Inflammatory macrophage (primary cell): ENCODE measurements at places on chromosomes 3 and 15.

- peak; percentile 7 for DNase-seq
Observed at GRCh38 chr3:58307639-58308215, 1.4 kb downstream of the HTD2 start.

DNA sequence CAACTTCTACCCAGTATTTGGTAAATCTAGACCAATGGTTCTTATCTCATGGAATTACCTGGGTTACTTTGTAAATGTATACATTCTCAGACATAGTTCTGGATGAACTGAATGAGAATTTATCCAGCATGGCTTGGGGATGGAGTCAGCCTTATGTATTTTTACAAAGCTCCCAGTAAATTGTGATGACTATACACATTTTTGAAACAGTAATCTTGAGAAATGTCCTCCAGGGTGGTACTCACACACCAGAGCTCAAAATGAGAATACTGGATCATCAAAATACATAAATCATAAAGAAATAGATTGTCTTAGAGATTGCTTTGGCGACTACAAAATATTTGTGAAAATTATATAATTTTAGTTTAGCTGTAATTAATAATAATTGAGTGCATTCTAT, 722.1 kb upstream of the DPPA4 start:
- no peak for DNase-seq

DNA sequence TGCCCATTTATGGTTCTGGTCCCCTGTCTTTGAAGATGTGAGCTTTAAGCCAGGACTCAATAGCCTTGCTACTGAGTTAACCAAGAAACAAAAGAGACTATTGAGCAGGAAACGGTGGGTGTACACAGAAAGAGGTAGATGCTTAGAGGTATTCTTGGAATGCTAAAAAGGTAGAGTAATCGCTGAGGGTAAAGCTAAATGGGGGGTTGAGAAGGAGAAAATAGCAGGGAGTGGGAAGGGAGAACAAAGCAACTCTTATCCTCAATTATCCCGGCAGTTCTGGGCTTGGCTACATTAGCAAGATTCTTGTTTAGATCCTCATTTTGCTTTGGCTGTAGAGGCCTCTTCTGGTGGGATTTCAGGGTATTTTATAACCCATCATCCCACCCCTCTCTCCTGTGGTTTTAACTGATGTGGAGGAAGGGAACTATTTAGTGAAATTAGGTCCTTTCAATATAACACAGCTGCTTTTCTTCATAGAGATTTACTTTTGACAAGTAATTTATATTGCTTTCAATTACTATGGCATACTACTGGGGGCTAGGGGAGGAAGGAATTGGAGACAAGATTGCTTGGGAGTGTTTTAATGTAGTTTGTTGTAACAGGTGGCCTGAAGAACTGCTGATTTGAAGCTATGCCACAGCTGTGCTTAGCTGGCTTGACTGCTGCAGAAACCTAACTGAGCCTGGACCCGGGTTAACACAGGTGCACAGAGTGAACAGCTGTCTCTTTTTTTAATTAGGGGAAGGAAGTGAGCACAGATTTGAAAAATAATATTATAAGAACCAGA, 234.3 kb upstream of the CCDC54 start:
- DNase-seq = no peak

DNA sequence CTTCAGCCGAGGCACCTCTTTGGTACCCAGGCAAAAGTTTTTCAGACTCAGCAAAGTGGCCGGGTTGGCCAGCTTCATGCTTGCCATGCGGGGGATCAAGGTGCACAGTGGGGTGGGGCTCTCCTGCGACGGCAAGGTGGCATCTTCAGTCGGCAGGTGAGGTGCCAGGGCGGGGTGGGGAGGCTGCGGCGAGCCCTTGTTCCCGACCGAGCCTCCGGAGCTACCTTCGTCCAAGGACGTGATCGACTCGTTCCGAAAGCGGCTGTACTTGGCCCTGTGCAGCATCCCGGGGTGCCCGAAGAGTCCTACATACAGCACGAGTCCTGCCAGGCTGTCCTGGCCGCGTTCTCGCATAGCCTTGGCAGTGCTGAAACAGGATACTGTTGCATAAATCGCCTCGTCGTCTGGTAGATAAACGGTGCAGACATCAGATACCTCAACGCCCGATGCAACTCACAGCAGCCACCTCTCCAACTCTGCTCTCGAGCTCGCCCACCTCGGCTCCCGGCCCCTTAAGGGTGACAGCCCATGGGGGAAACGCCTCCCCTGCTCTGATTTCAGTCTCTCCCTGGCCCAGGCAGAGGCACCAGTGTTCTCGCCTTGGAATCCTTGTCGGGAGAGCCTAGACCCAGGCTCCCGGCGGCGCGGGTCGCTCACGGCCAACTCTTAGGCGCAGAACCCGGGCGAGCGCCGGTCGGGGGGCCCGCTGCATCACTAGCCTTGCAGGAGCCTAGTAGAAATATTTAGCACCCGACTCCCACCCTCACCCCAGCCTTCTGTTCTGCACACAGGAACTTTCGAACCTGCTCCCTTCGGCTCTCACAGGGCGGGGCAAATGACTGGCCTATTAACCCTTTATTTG, 826 bp downstream of the SHC4 start:
- DNase-seq = no peak

DNA sequence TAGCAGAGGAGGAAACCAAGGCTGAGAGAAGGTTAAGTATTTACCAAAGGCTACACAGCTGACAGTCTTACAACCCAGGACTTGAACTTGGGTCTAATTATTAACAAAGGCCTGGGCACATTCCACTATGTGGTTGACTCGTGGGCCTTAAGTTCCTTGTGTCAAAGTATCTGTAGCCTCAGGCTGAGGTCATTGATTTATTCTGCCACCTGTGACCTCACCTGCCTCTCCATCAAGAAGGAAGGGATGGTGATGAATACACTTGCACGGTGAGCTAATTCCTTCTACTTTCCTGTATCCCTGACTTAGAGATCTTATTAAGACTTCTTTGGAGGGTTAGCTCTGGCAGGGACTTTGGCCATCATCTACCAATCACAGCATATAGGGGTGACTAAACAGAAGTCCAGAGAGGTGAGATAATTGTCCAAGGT, 19.9 kb upstream of the LRRC58 start:
- DNase-seq = no peak

DNA sequence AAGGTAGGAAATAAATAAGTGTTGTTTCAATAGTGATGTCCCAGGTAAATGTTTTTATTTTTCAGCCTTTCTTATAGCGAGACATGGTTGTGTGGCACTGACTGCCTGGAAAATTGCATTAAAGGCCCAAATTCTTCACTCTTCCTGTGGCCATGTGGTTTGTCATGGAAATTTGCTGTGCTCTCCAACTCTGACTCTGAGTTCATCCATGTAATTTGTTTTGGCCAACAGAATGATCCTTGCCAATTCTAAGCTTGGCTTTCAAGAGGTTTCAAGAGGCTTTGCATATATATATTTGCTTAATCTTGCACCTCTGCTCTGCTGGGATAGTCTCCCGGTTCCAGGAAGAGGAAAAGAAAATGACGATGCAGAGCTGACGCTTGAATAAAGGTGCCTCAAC, 107.5 kb upstream of the ARHGEF26 start:
- DNase-seq = no peak

- no peak for DNase-seq
Observed at GRCh38 chr3:184659797-184660301, 52.0 kb downstream of the MAGEF1 start.

DNA sequence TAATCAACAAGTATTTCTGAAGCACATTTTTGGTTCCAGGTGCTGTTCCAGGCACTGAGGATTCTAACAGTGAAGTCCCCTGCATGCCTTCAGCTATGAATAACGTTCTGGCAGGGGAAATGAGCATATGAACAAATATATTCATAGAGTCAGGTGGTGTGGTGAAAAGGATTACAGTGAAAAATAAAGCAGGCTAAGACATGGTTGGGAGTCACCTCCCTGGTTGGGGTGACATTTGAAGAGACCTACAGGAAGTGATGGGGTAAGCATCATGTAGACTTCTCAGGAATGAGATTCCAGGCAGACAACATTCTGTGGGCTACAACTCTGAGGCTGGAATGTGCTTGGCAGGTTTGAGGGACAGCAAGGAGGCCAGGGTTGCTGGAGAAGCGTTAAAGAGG, 15.0 kb downstream of the FRMD4B start:
- no peak for DNase-seq

DNA sequence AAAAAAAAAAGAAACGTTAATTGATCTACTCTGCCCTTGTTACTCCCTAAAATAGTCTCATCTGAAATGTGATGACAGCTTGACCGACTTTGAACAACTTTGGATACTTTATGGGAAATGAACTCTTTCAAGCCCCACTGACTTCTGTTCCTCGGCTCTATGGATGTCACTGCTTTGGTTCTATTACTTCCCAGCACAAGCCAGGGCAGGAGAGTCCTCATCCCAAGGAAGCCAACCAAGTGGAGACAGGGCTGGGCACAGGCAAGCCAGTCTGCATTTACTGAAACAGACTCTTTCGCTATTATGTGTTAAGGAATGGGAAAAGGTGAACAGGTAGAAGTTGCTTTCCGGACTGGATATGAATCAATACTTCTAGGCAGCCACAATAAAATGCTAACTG, 444.0 kb downstream of the FOXP1 start:
- no peak for DNase-seq

- DNase-seq = peak; percentile 39
Observed at GRCh38 chr3:149657926-149658743, at the start of gene WWTR1. WWTR1 (minus strand) TSS chr3:149658025; CDS start chr3:149657306, 719 bp downstream.

DNA sequence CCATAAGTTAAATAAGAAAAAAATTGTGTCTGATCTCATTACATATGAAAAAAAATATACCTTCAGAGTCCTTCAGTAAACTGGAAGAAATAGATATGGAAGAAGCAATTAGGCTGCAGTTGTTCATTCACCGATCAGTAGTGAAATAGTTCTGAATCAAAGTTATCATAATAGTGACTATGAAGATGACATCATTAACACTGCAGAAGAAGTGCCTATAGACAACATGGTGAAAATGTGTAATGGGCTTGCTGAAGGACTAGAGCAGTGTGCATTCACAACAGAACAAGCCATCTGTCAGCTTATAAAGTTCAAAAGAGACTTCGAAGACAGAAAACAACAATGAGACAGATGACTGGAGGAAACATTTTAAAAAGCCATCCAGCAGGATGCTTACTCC, 144.5 kb downstream of the NAALADL2 start:
- no peak for DNase-seq

GRCh38 chr3:36248374-36248773, 131.9 kb upstream of the STAC start:
- DNase-seq = no peak

- DNase-seq = no peak
Observed at GRCh38 chr15:73997986-73998385, 3.5 kb downstream of the PML start.

GRCh38 chr3:39531665-39532064, 64.2 kb downstream of the MOBP start:
- no peak for DNase-seq

DNA sequence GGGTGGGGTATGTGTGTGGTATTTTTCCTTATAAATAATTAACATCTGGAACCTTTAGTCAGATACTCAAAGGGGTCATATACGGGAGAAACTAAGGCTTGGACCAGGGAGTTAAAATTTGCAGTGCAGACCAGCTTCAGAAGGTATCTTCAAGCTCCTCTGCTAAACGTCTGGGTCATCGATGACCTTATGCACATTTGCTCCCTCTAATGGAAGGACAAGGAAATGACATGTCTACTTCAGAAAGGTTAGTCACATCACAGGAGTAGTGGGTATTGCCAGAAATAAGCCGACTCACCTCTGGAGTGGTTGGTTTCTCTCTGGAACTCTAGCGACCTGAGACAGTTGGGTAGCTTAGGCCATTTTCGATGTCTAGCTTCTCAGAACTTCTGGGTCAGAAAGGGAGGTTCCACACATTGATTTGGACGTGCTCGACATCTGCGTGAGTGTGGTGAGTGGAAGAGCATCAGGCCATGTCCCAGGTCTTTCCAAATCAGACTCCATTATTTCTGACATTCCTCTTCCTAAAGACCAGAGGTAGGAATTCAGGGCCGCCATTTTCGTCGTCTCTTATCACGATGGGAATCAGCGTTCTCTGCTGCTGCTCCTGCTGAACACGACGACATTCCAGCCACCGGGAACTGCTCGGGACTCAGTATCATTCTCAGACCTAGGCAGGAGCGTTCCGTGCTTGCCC, 31.8 kb upstream of the RASA2 start:
- peak; percentile 74 for DNase-seq

DNA sequence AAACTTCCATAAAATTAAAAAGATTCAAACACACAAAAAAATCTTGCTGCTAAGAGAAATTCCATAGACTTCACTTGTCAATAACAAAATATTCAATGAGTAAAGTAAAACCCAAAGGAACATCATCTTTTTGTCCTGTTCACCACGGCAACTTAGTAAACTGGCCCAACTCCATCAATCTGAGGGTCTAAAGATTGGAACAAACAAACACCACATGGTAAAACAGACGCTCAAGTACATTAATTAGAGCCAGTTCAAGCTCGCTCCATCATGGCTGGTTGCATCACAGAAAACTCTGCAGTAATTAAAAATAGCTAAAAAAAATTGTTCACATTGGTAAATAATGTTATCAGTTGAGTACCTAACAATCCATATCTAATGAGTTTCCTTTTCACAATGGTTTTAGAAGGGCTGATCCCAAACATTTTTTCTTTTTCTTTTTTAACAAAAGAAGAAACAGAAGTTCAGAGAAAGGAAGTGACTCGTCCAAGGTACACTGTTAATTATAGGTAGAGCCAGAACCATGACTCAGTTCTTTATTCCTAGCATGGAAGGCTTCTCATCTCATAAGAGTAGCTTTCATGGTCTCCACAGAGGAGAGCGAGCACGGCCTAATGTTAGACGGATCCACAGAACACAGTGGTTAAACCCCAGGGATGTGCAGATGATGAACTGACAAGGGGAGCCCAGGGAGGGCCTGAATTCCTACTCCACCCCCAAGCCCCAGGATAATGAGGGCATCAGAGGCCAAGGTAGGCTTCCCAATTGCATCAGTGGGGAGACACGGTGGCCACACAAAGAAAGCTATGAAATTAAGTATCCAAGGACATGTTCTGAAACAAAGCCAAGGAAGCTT, 79.2 kb upstream of the ARHGEF3 start:
- DNase-seq = no peak

DNA sequence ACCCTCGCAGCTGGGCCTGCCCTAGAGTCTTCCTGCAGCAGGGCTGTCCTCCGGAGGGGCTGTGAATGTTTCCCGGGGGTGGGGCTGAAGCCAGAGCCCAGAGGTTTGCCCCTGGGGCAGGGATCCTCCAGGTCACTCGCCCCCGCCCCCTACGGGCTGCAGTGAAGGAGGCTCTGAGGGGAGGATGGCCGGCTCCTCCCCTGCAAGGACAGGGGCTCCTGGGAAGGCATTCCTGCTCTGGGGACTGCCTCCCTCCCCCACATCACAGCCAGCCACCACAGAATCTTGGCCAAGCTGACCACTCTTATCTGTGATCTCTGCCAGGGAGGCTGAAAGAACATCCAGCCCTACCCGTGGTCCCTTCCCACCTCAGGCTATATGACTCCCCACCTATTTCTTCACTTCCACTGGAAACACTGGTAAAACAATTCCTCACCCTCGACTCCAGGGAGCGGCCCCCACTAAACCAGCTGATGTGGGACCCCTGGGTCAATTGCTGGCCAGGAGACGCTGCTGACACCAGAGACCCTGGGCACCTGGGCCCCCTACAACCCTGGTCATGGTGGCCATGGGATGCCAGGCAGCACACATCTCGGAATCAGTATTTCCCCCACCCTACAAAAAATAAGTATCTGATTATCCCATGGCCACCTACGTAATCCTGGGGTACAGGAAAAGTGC, 66.0 kb downstream of the HMCES start:
- DNase-seq = no peak

GRCh38 chr3:38039899-38040261, 872 bp downstream of the DLEC1 start:
- peak; percentile 89 for DNase-seq

- DNase-seq = no peak
Observed at GRCh38 chr15:28935316-28935715, 49.5 kb downstream of the APBA2 start.
